Foreskin fibroblast (primary cell): ENCODE measurements at places on chromosomes 7 and 10.

- no peak for DNase-seq
Observed at GRCh38 chr10:132142396-132143161, 44.2 kb upstream of the DPYSL4 start.

DNA sequence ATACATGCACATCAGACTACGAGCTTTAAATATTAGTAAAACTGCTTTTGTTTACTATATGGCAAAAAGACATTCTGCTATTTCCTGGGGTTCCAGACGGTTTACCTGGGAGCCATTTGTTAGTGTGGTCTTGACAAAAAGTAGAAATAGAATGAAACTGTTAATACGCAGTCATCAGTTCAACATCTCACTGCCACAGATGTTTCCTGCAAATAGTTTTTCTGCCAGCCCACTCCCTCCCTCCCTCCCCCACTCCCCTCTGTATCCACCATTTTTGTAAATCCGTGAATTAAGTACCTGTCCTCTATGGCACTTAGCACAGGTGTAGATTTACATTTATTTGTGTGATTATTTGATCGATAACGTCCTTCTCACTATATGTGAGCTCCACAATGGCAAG is 74.6 kb upstream of the TPK1 start:
- no peak for DNase-seq

GRCh38 chr7:135658564-135658963 is 3.8 kb upstream of the STMP1 start:
- DNase-seq, result no peak

GRCh38 chr7:55733241-55734140 is 129.1 kb downstream of the SEPTIN14 start:
- no peak for DNase-seq

GRCh38 chr7:50988465-50988864 is 205.8 kb upstream of the GRB10 start:
- no peak for DNase-seq

DNA sequence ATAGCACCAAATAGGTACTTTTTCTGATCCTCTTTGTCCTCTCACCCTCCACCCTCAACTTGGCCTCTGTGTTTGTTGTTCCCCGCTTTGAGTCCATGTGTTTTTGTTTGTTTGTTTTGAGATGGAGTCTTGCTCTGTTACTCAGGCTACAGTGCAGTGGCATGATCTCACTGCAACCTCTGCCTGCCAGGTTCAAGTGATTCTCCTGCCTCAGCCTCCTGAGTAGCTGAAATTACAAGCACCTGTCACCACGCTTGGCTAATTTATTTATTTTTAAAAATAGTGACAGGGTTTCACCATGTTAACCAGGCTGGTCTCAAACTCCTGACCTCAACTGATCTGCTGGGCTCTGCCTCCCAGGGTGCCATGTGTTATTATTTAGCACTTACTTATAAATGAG is 5.3 kb downstream of the ZNF273 start:
- DNase-seq, result no peak

GRCh38 chr7:5445981-5446594 is 22.5 kb upstream of the TNRC18 start:
- DNase-seq, result no peak

DNA sequence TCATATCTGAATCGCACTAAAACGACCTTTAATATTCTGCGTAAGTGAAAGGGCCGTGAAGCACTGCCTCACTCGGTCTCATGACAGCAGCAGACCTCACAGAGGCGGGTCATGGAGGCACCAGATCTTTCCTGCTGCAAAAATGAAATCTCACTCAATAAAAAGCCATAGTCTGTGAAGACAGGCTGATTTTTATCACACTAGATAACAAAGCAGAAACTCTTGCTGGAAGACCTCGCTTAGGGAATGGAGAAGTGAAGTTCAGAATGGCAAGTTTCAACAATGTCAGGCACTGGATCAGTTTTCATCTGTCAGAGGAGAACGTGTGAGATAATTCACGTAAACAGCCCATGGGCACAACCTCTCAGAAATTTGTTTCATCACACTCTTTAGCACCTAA is 8.0 kb downstream of the SEPHS1 start:
- peak; percentile 7 for DNase-seq

- DNase-seq, result peak; percentile 83
Observed at GRCh38 chr7:141072548-141073172, 1.2 kb upstream of the TMEM178B start.

- peak; percentile 86 for DNase-seq
Observed at GRCh38 chr10:123994417-123995081, 98.8 kb downstream of the CHST15 start.

GRCh38 chr7:110507832-110508231 is 583.1 kb upstream of the LRRN3 start:
- DNase-seq, result no peak

DNA sequence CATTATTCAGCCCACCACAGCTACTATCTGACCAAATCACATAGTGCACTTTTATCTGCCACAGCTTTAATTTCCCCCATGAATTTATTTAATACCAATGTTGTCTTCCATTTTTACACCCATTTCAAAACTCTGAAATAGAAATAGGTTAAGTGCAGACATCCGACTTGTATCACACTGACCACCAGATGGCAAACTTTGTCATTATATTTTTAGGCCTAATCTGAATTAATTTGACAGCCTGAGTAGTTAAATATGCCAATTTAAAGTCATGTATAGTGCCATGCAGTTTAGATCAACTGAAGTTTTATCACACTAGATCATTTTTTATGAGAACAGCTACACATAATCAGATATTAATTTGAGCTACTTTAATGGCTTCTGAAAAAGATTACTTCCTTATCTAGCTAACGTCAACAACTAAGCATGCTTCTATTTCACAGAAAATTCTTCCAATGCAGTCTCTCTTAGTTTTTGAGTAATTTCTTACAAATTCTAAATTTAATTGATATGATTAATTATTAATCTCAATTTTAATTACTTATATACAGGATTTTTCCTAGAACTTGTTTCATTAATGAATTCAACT is 566.4 kb downstream of the GFRA1 start:
- peak; percentile 23 for DNase-seq

DNA sequence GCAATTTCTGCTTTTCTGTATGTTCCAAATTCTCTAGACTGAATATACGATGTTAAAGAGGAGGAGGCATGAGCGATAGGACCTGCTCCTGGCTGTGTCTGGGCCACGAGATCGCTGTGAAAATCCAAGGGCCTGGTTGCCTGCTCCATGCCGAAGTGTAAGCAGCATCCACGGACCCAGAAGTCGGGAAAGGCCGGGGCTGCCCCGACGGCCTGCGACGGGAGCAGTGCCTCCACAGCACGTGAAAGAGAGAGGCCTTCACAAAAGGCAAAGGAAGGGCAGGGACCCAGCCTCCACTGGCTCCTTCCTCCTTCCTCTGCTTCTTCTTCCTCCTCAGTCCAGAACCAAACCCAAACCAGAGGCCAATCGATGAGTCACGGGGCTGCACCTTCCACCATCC is 122.9 kb upstream of the MGMT start:
- DNase-seq, result no peak

GRCh38 chr10:126114884-126115555 is 218.7 kb downstream of the FANK1 start:
- DNase-seq, result no peak

- DNase-seq, result no peak
Observed at GRCh38 chr7:74284781-74285259, 4.4 kb upstream of the CLIP2 start.

GRCh38 chr10:111522551-111522950 is 445.7 kb downstream of the ADRA2A start:
- DNase-seq, result no peak

DNA sequence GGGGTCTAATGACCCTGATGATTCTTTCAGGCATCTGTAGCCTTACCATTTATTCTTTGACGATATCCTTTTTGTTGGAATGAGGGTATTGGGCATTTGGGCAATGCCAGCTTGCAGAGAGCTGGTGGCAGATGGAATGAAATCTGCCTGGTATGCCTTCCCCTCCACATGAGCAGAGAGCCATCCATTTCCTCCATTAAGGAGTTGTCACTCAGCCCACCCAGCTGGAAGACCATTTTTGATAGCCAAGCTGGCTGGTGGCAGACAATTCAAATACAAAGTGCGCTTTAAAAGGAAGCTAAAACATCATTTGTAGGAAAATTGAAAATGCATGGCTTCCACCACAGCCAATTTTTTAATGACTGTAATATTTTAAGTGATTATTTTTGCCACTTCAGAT is 240.1 kb upstream of the SLC26A5 start:
- DNase-seq, result no peak

GRCh38 chr10:86961481-86962091 is 3.2 kb downstream of the SNCG start:
- peak; percentile 67 for DNase-seq

DNA sequence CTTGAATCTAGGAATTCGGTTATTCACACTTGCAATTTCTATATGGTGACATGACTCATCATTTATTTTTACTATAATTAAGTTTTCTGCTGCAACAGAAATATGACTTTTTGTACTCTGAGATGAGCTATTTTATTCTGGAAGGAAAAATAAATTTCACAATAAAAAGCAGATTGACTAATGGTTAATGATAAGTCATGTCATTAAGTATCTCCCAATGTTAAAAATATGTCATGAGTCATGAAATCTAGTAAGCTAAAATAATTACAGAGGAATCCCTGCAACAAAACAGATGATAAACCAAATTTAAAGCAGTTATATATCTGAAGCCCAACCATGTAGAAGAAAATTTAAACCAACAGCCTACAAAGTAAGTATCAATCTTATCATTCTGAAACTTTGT is 149.2 kb downstream of the CACNA2D1 start:
- no peak for DNase-seq

DNA sequence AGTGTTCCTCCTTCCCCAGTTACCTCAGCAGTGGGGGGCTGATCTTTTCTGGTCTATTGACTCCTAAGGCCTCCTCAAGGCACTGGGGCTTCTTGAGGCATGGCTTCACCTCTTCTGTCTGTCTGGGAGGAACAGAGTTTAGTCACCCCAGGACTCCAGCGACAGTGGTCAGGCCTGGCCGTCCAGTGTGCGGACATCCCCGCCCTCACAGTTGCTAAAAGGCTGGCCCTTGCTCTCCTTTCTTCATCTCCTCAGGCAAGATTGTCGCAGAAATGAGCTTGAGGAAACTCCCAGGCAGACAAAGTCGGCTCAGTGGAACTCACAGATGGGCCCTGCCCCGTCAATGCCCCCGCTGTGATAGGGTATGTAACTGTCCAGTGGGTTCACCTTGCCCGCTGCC is 7.0 kb upstream of the FFAR4 start:
- DNase-seq, result no peak

- DNase-seq, result no peak
Observed at GRCh38 chr10:71814922-71815411, 36.1 kb downstream of the PSAP start.

GRCh38 chr10:125816548-125816947 is 6.5 kb downstream of the UROS start:
- DNase-seq, result no peak

- DNase-seq, result peak; percentile 2
Observed at GRCh38 chr7:137287651-137288258, 55.8 kb downstream of the PTN start.

- peak; percentile 3 for DNase-seq
Observed at GRCh38 chr10:51918440-51918839, 219.0 kb upstream of the CSTF2T start.

DNA sequence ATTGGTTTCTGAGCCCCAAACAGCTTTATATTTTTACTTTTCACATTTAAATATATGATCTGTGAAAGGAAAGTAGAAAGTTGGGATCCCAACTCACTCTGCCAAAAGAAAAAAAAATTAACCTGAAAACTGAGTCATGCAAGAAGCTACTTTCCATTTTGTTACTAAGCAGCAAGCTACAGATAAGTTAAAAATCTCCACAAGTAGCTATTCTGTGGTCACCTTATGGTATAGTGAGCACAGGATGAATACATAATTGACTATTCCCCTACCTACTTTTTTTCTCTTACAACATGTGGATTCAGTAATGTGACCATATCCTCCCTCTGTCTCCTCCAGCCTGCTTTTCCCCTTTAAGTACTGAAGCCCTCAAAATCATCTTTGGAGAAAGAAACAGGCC is 30.3 kb upstream of the CREB3L2 start:
- no peak for DNase-seq

DNA sequence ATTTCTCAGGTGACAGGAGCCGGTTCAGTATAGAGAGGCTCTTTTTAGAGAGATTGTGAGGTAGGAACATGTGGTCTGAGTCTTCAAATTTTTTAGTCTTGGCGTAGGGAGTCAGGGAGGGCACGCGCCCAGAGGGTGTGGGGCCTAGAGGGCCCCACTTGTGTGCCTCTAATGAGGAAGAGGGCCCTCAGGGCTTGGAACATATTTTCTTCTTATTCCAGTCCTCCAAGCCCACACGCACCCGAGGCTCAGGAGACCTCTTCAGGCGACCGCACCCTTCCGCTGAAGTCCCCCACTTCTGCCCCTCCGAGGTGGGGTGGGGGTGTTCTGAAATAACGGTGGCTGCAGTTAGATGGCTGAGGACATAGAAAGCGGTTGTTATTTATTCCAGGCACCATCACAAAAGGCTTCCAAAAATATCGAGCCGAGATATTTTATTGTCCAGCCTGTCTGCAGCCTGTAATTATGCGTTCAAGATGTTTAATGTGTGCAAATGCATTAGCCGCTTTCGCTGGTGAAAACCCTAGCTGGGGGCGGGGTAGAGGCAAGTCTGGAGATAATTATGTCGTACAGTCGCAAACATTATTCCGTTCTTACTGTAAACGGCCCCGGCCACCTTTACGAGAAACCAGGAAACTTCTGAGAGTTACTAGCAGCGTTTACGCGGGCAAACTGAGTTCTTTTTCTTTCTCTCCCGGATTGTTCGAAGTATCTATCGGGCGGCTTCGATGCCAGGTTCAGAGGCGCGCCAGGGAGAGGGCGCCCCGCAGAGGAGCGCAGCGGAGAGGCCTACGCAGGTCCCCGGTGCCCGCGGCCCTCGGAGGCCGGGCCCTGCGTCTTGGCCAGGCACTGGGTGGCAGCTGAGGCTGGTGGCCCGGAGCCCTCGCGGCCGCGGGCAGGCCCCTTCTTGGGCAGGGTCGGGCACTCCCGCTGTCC is 12.9 kb upstream of the HOXA13 start:
- no peak for DNase-seq

- peak; percentile 16 for DNase-seq
Observed at GRCh38 chr10:95741807-95742467, 14.0 kb upstream of the ENTPD1 start.

- DNase-seq, result peak; percentile 92
Observed at GRCh38 chr10:69061305-69062161, 26.4 kb upstream of the SRGN start.

DNA sequence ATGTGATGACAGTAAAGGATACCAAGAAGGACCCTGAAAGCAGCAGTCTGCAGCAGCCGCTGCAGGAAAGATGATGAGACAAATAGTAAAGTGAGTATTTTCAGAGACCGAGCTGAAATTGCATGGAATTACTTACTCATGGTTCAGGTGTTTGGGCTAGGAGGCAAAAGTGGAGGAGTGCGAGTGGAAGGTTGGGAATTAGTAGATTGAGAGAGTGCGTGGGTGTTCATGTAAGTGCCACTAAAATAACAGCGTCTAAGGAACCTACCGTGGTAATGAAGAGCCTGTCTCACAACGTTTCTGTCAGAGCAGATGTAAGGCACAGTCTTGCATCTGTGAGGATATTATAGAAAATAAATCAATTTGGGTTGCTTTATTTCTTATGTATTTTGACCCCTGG is 48.3 kb upstream of the FMC1 start:
- DNase-seq, result no peak
